ENCODE measurements at places on chromosomes 7 and 10.

- DNase-seq: no peak
These were observed 66.3 kb upstream of the KLF6 start for GRCh38 chr10:3850999-3851937.

- no peak for DNase-seq
These were observed 101.8 kb upstream of the RET start for GRCh38 chr10:42975005-42975493.

DNA sequence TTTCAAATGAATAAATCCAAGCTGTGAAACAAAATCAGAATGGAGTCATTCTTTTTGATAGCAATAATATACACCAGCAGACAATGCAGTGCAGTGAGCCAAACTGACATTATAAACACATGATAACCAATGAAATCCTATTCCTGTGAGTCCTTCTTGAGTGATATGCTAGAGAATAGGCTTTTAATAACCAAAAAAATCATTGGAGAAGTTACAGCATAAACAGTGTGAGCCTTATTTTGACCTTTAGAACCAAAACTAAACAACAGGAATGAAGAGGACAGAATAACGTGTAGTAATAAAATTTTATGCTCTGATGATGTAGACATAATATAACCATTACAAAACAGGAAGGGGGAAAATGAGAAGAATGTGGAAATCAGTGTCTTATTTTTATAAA, 8.7 kb downstream of the HUS1 start:
- DNase-seq: no peak

DNA sequence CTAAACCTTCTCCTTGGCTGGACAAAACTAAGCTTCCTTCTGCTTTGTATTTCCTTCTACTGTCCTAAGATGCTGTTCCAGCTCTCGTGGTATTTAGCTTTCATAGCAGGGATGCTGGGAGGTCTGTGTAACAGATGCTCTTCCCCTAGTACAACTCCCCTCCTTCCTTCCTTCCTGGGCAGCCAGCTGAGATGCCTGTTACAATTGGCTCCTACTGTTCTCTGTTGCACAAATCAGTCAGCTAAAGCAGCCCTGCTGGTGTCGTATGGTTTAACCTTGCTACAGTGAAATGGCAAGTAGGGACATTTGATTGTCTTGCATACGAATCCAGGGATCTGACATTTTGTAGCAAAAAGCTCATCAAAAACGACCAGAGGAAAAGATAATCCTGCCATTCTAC, 143.8 kb downstream of the ARHGAP21 start:
- DNase-seq: no peak

- no peak for DNase-seq
These were observed 87.4 kb upstream of the FAM20C start for GRCh38 chr7:105002-105401.

Data from stimulated activated CD8-positive, alpha-beta memory T cell treated with anti-CD3 and anti-CD28 coated beads, Interleukin-15, amount 100 ng/mL, for 1 hour (primary cell).